ENCODE measurements at places on chromosomes 12 and 14. TPM values are rescaled to one million over a fixed set of nuclear protein-coding genes. Genes with fewer than 3 reads are reported as not detected.

GRCh38 chr12:95216711-95217376 lies 423 bp downstream of the FGD6 start:
- H3K36me3 ChIP-seq = no peaks in the 10 kb centered on the region
- no peaks in the 10 kb centered on the region for H3K27me3 ChIP-seq
- DNase-seq = no peak
- H3K27ac ChIP-seq = peak overlapping the region; percentile 84
- peak overlapping the region; percentile 95 for H3K4me3 ChIP-seq

- H3K4me1 ChIP-seq = no peaks in the 10 kb centered on the region
- H3K27me3 ChIP-seq = no peaks in the 10 kb centered on the region
- H3K36me3 ChIP-seq = no peaks in the 10 kb centered on the region
- DNase-seq = no peak
- H3K4me3 ChIP-seq = no peak overlapping the region
- no peak overlapping the region for H3K27ac ChIP-seq
Measured at GRCh38 chr14:23719225-23719985, 83.2 kb downstream of the DHRS2 start.

DNA sequence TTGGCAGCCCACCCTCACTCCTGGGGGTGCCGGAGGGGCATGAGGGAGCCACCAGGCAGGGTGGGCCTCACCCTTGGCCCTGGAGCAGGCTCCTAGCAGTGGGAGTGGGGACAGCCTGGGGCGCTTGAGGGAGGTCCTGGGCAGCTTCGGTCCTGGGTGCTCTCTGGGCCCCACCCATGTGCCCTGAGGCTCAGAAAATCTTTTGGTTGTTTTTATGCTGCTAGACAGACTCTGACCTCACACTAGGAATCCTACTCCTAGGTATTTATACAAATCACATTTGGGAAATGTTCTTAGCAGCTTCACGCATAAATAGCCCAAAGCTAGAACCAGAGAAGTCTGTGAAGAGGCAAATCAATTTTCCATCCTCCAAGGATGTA lies 10.9 kb upstream of the ULK1 start:
- DNase-seq = no peak
- H3K27ac ChIP-seq = no peak overlapping the region
- H3K4me1 ChIP-seq = no peaks in the 10 kb centered on the region
- no peaks in the 10 kb centered on the region for H3K27me3 ChIP-seq

- no peaks in the 10 kb centered on the region for H3K4me1 ChIP-seq
- H3K4me3 ChIP-seq = no peak overlapping the region
- no peak overlapping the region for H3K27ac ChIP-seq
- DNase-seq = no peak
- no peaks in the 10 kb centered on the region for H3K27me3 ChIP-seq
Measured at GRCh38 chr14:100330388-100330931, 7.3 kb downstream of the SLC25A47 start.

GRCh38 chr14:55457496-55457895 lies 17.1 kb upstream of the TBPL2 start:
- no peaks in the 10 kb centered on the region for H3K4me1 ChIP-seq
- H3K4me3 ChIP-seq = no peak overlapping the region
- H3K36me3 ChIP-seq = no peaks in the 10 kb centered on the region
- no peak for DNase-seq
- no peak overlapping the region for H3K27ac ChIP-seq
- no peaks in the 10 kb centered on the region for H3K27me3 ChIP-seq

GRCh38 chr14:65462411-65462810 lies 49.9 kb downstream of the FUT8 start:
- H3K4me1 ChIP-seq = no peaks in the 10 kb centered on the region
- no peak for DNase-seq
- H3K4me3 ChIP-seq = no peak overlapping the region
- no peaks in the 10 kb centered on the region for H3K36me3 ChIP-seq

DNA sequence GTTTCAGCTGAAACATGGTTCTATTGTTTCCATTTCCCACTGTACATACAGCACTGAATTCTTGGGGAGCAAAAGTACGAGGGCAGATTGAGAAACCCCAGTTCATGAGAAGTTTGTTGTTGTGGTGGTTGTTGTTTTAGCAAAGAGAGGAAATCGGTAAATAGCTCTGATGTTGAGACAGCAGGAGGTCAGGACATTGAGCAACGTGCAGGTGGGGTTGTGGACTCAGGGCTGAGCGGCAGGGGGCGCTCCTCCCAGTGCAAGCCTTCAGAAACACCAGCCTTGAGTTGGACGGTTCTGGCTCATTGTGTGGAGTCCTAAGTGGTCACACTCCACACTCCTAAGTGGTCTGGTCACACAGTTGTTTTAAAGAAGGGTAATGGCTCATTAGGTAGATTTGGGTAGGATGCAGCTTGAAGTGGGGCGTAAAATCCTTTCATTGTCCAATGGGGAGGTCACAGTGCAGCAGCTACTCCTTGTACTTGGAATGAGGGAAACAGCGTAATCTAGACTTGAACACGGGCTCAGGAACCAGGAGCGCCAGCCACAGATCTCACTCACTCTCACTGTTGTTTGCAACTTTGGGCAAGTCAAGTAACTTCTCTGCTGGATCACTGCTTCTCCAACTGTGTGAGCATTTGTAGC lies 14.5 kb upstream of the PWP1 start:
- no peaks in the 10 kb centered on the region for H3K27me3 ChIP-seq
- no peak overlapping the region for H3K4me3 ChIP-seq
- no peak for DNase-seq
- H3K27ac ChIP-seq = no peak overlapping the region
- no peaks in the 10 kb centered on the region for H3K4me1 ChIP-seq
- H3K36me3 ChIP-seq = no peaks in the 10 kb centered on the region

DNA sequence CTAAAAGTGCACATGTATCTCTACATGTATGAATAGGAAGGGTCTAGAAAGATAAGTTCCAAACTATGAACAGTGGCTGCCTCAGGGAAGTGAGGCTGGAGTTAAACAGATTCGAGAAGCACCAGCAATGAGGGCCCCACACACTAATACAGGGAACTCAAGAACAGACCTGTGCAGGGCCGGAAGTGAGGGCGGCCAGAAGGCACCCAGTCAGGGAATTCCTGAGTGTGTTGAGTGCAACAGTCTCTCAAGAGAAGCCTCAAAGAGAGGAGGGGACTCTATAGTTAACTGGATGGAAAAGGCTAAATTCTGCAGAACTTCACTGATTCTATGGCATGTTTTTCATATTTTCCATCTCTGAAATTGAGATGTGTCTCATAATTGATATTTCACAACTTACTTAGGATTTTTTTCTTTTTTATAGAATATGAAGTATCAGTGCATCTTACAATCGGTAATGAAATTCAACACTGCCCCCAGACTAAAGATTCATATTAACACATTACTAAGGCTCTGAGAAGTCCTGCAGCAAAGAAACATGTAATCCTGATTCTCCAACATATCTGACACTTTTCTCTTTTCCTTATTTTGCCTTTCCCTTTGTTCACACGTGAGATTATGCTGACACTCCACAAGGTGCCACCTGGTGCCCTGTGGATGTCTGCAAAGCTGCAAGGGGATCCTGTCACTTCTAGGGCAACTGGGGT lies 61.3 kb downstream of the CHGA start:
- no peak overlapping the region for H3K27ac ChIP-seq
- no peaks in the 10 kb centered on the region for H3K4me1 ChIP-seq
- no peaks in the 10 kb centered on the region for H3K27me3 ChIP-seq

DNA sequence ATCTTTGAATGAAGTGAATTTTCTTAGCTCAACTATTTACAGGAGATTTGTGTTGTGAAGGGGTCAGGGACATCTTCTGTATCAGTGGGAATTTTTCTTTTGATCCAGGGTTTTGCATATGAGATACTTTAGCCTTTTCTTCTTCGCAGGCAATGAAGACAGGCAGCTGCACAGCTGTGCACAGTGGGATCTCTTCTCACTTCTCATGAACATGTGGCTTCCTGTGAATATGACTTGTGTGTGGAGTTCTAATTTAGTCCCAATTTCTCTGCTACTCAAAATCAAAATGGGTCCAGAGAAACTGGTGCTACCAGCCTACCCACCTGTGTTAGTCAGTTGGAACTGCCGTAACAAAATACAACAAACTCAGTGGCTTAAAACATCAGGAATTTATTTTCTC lies 37.8 kb downstream of the ARF6 start:
- no peak for DNase-seq
- H3K27me3 ChIP-seq = no peaks in the 10 kb centered on the region
- no peaks in the 10 kb centered on the region for H3K4me1 ChIP-seq
- no peak overlapping the region for H3K4me3 ChIP-seq
- H3K36me3 ChIP-seq = no peaks in the 10 kb centered on the region
- no peak overlapping the region for H3K27ac ChIP-seq

DNA sequence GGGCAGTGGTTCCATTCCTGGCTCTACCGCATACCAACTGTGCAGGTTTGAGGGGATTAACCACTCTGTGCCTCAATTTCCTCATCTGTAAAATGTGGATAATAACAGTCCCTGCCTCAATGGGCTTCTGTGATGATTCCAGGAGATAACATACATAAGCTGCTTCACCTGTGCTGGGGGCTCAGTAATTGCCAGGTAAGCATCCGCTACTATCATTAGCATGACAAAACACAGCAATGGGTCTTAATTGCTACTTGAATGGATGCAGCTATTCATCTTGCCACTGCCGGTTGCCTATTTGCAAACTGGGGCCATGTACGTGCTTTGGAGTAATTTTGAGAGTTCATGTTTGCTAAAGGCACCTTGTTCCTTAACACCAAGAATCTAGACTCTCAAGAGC lies 132.6 kb downstream of the TMEM132D start:
- H3K27me3 ChIP-seq = no peaks in the 10 kb centered on the region
- DNase-seq = no peak
- no peak overlapping the region for H3K4me3 ChIP-seq
- no peaks in the 10 kb centered on the region for H3K4me1 ChIP-seq

- H3K27ac ChIP-seq = no peak overlapping the region
- H3K4me3 ChIP-seq = no peak overlapping the region
- no peak for DNase-seq
- H3K27me3 ChIP-seq = no peaks in the 10 kb centered on the region
Measured at GRCh38 chr14:50812180-50812579, 18.8 kb downstream of the NIN start.

DNA sequence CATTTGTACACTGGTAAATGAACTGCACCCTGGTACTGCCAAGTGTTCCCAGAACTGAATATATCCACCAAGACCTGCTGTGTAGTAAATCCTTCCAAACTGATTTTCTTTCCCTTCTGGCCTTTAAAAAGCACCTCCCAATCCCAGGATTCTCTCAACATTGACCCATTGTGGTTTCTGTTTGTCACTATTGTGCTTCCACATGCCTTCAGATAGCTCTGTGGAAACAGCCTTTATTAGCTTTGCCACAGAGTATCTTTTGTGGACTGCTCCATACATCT lies 949 bp upstream of the KIF21A start:
- no peak for DNase-seq
- H3K4me3 ChIP-seq = peak overlapping the region; percentile 77
- no peak overlapping the region for H3K27ac ChIP-seq
- no peaks in the 10 kb centered on the region for H3K36me3 ChIP-seq

DNA sequence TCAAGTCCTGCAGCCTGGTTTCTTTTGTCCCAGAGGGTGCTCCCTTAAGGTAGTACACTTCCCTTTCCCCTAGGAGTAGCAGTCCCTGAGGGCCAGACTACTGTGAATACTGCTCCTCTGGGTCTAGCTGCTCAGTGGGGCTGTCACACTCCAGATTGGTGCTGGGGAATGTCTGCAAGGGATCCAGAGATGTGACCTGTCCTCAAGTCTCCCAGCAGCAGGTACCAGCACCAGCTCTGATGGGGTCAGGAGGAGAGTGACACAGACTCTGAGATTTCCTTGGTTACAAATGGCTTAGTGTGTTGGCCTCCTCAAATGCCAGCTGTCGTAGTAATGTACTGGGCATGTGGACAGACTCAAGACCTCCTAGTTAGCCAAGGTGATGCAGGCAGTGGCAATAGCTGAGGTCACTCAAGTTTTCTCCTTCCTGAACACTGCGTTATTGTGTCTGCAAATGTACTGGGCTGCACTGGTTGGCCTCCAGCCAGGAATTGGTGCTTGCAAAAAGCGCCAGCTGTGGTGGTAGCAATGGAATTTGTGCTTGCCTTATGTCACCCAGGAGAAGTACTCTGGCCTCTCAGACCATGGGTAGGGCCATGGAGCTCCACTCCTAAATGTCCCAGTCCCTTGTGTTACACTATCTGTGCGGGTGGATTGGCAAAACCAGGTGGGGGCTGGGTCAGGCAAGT lies 36.4 kb upstream of the AEBP2 start:
- H3K4me3 ChIP-seq = no peak overlapping the region
- no peaks in the 10 kb centered on the region for H3K4me1 ChIP-seq
- DNase-seq = no peak
- H3K27me3 ChIP-seq = no peaks in the 10 kb centered on the region
- no peaks in the 10 kb centered on the region for H3K36me3 ChIP-seq

- no peak overlapping the region for H3K27ac ChIP-seq
- H3K4me1 ChIP-seq = no peaks in the 10 kb centered on the region
- DNase-seq = no peak
- H3K4me3 ChIP-seq = no peak overlapping the region
- no peaks in the 10 kb centered on the region for H3K36me3 ChIP-seq
- H3K27me3 ChIP-seq = no peaks in the 10 kb centered on the region
Measured at GRCh38 chr14:72451054-72451972, 442.6 kb downstream of the DPF3 start.

- H3K4me1 ChIP-seq = no peaks in the 10 kb centered on the region
- no peaks in the 10 kb centered on the region for H3K36me3 ChIP-seq
- no peak overlapping the region for H3K4me3 ChIP-seq
- H3K27me3 ChIP-seq = no peaks in the 10 kb centered on the region
Measured at GRCh38 chr14:42319996-42320395, 713.3 kb downstream of the LRFN5 start.

DNA sequence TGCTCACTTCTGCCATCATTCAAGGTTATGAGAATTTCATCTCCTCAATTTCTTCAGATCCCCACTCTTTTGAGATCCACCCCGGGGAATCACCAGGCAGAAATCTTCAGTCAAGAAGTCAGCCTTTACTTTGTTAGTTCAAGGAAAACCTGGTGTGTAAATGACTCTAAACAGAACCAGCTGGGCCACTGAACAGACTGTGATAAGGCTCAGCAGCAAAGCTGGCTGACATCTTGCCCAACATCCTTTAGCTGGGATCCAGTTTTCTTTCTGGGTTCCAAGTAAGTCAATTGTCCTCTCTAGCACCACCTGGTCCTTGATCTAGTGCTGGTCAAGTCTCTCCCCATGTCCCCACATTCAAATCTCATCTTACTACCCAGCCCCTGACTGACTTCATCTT lies 11.6 kb downstream of the CLMN start:
- DNase-seq = no peak
- H3K27ac ChIP-seq = no peak overlapping the region
- H3K36me3 ChIP-seq = no peaks in the 10 kb centered on the region
- H3K4me1 ChIP-seq = no peaks in the 10 kb centered on the region

- no peak overlapping the region for H3K27ac ChIP-seq
- H3K36me3 ChIP-seq = no peaks in the 10 kb centered on the region
- H3K4me3 ChIP-seq = no peak overlapping the region
- peaks cover 5% of the 10 kb centered on the region for H3K27me3 ChIP-seq
- no peaks in the 10 kb centered on the region for H3K4me1 ChIP-seq
- DNase-seq = no peak
Measured at GRCh38 chr12:111012918-111013317, 92.5 kb upstream of the MYL2 start.

GRCh38 chr12:84954415-84954814 lies 41.8 kb upstream of the SLC6A15 start:
- no peak overlapping the region for H3K4me3 ChIP-seq
- H3K27me3 ChIP-seq = no peaks in the 10 kb centered on the region
- no peaks in the 10 kb centered on the region for H3K36me3 ChIP-seq
- no peak for DNase-seq
- H3K27ac ChIP-seq = no peak overlapping the region

Gene MANSC4
- total RNA-seq = not detected

Gene HEBP1
- 55.8 TPM for total RNA-seq

Gene MSI1
- total RNA-seq = 1.3 TPM

Gene SLCO1B1
- total RNA-seq = not detected

Gene NOVA1
- total RNA-seq = 13.8 TPM

Gene RTL1
- total RNA-seq = not detected

Gene ASB2
- 53.3 TPM for total RNA-seq

Gene TSPAN9
- total RNA-seq = 50.6 TPM

Gene PRPH
- 0.49 TPM for total RNA-seq

Gene SCNN1A
- total RNA-seq = 1.5 TPM

Data from aorta (tissue), 5 donors.